ENCODE measurements at places on chromosomes 1 and 21.

DNA sequence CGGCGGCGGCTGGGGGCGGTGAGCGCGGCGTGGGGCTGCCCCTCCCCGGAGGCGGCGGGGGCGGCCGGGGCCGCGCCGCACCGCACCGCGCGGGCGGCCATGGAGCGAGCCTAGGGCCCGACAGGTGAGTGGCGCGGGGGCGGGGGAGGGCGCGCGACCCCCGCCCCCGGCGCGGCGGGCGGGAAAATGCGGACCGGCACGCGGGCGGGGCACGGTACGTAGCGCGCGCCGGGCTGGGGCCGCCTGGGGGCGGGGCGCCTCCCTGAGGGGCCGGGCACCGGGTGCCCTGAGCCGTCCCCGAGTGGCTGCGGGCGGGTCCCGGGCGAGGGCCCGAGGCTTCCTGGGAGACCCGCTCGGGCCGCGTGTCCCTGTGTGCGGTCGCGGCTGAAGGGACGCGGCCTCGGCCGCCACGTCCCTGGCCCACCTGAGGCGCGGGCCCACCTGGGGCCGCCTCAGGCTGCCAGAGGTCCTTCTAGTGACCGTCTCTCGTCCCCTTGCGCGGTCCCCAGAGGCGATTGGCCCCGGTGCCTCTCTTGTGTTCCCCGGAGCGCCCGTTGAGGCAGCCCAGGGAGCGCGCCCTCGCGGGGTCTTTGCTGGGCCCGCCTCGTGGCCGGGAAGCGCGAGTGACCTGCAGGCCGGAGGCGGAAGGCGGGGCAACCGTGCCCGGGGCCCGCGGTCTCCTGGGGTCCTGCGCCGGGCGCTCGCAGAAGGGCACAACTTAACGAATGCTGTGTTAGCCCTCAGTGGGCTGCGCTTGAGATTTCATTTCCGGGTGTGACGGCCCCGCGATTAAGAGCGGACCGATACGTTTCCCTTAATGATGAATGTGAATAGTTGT, 500 bp downstream of the FAM20B start:
- DNase-seq, result peak; percentile 50

DNA sequence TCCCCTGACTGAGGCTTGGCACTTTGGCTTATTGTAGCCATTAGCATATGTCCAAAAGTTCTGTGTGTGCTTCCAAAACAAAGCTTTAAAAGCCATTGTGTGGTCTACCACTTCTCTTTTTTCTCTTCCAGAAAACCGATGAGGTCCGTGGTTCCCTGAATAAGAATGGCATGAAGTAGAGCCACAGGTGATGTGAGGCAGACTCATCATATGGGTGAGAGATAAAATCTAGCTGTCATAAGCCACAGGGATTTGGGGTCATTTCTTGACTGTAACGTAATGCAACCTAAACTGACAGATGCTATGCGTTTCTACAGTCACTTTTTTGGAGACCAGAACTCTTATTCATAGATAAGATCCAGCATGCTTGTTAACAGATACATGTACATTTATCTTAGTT, 7.0 kb upstream of the GREM2 start:
- no peak for DNase-seq

- DNase-seq, result no peak
Measured at GRCh38 chr21:39330001-39330400, 16.6 kb upstream of the BRWD1 start.

GRCh38 chr1:91724231-91724630, 161.7 kb downstream of the TGFBR3 start:
- DNase-seq, result no peak

DNA sequence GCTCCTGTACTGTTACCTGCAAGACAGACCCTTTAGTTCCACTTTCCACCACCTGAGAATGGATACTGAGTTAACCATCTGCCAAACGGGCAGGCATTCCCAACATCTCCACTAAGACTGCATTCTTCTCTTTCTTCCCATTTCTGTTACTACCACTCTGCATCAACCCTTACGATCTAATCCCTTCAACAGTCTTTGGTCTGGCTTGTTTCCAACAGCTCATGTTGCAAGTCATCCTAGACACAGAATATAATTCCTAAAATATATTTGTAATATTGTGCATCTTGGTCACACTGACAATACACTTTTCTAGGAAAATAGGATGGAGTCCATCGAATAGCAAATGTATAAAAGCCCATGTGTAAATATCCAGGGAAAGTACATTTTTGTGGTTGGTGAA, 166.7 kb downstream of the SIPA1L2 start:
- no peak for DNase-seq

DNA sequence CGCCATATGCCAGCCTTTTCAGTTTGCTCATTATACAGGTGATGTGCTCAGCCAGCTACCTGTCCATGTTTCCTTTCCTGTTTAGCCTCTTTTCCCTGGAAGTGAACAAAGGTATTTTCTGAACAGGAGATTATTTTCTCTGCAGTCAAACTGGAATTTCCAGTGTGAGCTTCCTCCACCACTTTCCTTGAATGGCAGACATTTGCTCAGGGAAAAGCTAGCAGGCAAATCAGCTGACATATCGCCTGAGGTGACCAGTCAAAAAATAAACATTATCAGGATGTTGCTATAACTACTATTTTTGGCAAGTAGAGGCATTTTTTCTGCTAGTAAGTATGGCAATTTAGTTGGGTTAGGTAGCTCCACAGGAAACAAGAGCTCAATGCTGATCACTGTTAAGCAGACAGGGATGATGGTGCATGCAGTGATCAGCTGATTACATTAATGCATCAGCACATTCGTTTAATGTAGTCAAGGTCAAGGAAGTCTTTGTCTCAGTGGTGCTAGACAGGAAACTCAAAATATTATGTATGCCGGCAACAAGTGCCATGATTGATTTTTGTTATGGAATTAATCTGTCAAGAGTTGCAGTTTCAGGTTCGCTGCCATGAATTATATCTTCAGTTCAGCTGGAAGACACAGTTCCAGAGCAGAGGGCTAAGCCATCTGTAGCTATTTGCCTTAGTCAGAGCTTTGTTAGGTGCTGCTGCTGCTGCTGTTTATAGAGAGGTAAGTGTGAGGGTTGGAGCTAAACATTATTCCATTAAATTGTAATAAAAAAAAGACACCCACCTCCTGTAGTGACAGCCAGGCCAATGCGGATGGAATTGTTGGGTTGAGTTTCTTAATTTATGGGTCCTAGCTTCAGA, 179.7 kb upstream of the ST6GALNAC5 start:
- no peak for DNase-seq

- DNase-seq, result no peak
Measured at GRCh38 chr1:106276871-106277270, 779.6 kb upstream of the PRMT6 start.

DNA sequence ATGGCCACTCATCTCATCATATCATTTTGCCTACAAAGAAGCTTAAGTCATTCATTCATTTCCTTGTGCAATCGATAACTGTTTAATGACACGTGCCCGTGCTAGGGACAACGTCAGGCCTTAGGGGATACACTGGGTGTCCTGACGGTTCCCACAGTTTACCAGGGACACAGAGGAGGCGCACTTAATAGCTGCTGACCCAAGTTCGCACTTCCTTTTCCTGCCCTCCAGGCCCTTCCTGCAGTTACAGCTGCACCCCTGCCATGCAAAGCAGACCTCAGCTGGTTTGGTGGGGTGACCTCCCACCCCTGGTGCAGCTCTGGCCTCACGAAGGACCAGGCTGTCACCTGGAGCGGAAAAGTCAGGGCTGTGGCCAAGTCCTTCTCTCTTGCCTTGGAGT, 4.2 kb downstream of the SPATA21 start:
- DNase-seq, result no peak

Data from stimulated activated CD4-positive, alpha-beta T cell treated with anti-CD3 and anti-CD28 coated beads, Interleukin-15, amount 100 ng/mL, for 1 hour (primary cell).